Left forelimb (tissue), 1 donor: ENCODE measurements at places on chromosomes 1 and 21.

DNA sequence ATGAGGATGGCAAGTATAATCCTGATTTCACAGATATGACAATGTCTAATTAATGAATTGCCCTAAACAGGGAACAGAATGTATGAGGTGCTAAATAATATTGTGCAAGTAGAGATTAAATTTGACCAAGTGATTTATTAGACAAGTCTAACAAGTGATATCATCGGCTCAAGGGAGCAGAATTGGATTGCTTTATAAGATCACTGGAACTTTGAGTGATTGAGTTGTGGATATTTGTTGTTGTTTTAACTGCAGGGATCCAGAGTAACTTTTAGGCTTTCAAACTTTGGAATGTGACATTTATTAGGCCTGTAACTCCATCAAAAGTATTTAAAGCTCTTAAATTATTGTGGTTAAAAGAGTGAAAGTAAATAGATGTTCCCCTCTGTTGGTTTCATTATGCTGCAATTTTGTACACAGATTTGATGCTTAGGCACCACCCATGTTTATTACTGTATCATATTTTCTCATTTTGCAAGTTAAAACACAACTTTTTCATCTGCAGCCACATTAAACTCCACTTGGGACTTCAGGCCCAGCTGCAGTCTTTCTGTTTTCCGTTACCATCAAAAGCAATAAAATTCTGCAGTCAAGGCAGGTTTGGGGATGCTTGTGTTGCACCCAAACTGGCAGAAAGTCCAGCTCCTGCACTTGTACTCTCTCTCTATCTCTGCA lies 206.6 kb downstream of the HLX start:
- no peak for DNase-seq

DNA sequence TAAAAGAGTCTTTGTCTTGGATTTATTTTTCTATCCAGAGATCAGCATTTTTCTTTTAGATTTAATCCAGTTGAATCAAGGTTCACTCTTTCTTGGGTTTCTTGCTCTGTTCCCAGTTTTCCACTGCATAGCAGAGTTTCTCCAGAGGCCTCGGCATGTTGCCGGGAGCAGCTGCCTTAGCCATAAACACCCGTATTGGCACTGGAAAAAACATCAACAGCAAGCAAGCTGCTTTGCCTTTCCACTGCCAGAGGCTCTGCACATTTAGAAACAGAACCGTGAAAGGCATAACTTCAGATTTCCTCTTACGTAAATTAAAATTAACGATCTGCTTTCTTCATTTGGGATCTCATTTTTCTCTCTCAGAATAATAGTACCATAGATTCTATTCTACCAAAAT lies 181.8 kb upstream of the L1TD1 start:
- DNase-seq = peak; percentile 82

GRCh38 chr1:93804412-93804811 lies 74.6 kb downstream of the DNTTIP2 start:
- no peak for DNase-seq

- no peak for DNase-seq
These were observed 96.1 kb upstream of the KCNA3 start for GRCh38 chr1:110770832-110771231.

- no peak for DNase-seq
These were observed 60.2 kb upstream of the ARHGEF16 start for GRCh38 chr1:3393987-3394920.

GRCh38 chr21:45300786-45301520 lies 13.3 kb upstream of the POFUT2 start:
- DNase-seq = peak; percentile 60

- DNase-seq = no peak
These were observed 332.2 kb upstream of the USP24 start for GRCh38 chr1:55547405-55547804.

- DNase-seq = no peak
These were observed 16.4 kb downstream of the KNCN start for GRCh38 chr1:46535063-46535462.

DNA sequence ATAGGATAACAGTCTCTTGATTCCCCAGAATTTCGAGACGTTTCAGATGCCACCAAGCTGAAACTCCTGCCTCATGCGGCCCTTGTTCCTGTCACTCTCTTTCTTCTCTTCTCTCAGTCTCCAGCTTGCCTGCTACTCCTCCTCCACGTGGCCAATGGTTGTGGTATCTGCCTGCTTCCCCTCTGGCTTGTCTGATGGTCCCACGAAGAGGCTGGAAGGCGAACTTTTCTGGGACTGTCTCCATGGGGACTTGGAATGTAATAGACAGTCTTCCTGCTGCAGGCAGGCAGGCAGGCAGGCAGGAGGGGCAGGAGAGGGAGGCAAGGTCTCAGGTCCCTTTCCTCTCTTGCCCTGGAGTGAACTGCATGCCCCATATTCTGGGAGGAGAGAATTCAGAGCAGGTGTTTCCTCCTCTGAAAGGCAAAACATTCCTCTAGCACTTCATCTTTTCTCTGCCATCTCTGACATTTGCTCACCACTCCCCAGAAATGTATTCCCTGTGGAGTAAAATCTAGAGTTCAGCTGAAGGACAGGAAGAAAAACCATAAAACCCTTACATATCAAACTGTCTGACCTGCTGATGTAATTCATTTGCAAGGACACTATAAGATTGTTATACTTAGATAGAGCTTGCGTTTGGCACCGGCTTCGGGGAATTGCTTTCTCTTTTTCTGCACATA lies 64.1 kb upstream of the GNG12 start:
- DNase-seq = no peak

GRCh38 chr1:26409191-26409807 lies 1.3 kb upstream of the LIN28A start:
- no peak for DNase-seq

GRCh38 chr1:9179463-9180110 lies 50.7 kb upstream of the GPR157 start:
- no peak for DNase-seq

GRCh38 chr21:42520628-42521253 lies 7.1 kb downstream of the SLC37A1 start:
- DNase-seq = no peak

DNA sequence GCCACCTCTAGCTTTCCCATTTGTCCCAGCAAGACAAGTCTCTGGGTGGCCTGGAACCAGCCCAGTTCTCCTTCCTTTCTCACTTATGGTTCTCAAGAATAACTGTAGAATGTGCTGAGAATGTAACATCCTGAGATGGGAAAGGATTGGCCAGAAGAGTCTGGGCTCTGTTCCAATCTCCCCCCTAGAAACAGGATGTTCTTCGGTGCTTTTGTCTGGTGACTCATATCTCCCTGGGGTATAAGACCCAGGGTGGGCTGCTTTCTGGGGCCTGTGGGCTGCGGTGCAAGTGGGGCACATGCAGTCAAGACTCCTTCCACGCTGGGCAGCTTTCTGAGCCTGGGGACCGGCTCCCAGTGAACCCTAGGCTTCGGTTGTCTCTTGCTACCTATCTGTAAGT lies 251.2 kb upstream of the POU3F1 start:
- no peak for DNase-seq
